ENCODE measurements at places on chromosomes 6 and 20. TPM values are rescaled to one million over a fixed set of nuclear protein-coding genes. Genes with fewer than 3 reads are reported as not detected.

- H3K4me1 ChIP-seq = no peaks in the 10 kb centered on the region
- H3K27ac ChIP-seq = no peak overlapping the region
- peaks cover 20% of the 10 kb centered on the region for H3K27me3 ChIP-seq
- H3K36me3 ChIP-seq = no peaks in the 10 kb centered on the region
- no peak for DNase-seq
- H3K4me3 ChIP-seq = no peak overlapping the region
Observed at GRCh38 chr6:88361298-88361697, 195.2 kb upstream of the CNR1 start.

- H3K4me1 ChIP-seq = peaks cover 36% of the 10 kb centered on the region
- DNase-seq = no peak
- peak overlapping the region; percentile 93 for H3K4me3 ChIP-seq
- H3K27ac ChIP-seq = peak overlapping the region; percentile 93
- peaks cover 2% of the 10 kb centered on the region for H3K36me3 ChIP-seq
Observed at GRCh38 chr6:18264923-18265377, 620 bp upstream of the DEK start.

DNA sequence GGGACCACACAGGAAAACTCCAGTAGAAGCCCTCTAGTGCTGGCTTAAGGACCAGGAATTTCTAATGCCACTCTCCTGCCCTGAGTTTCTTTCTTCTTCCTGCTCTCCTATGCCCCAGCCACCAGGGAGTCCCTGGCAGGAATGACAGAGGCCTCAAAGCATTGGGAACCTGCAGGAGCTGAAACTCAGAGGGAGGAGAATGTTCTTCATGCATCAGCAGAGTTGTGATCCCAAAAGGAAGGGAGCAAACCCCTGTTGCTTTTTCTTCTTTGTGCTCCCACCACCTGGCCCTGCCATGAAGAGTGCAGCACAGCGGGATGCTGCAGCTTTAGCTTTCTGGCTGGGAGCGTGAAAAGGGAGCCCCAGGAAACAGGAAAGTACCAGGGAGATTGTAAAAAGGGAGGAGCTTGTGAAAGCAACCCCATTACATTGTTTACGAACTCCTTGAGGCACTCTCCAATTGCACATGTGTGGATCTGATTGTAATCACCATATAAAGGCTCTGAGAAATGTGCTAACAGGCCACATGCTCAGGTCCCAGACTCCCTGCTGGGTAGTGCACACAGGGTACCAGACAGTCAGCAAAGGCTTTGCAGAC lies 34.7 kb upstream of the FKBP1A start:
- H3K4me3 ChIP-seq = no peak overlapping the region
- DNase-seq = no peak
- no peaks in the 10 kb centered on the region for H3K27me3 ChIP-seq
- no peak overlapping the region for H3K27ac ChIP-seq
- H3K36me3 ChIP-seq = peaks cover 2% of the 10 kb centered on the region

DNA sequence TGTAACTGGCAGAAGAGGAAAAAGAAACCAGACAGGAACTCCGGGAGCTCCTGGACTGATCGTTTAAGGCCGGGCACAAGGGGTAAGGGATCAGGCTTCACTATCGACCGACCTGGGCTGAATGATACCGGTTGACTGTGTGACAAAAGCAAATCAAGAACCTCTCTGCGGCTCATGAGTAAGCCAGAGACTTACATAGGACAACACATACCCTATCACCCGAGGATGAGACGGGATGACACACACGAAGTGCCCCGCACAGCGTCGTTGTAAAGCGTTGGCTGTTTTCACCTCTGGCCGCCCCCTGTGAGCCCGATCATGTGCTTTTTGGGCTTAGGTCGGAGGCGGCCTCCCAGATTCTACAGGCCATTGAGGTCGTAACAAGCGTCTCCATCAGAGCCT lies 695 bp upstream of the TGIF2 start:
- peak overlapping the region; percentile 96 for H3K27ac ChIP-seq
- DNase-seq = peak; percentile 44
- H3K4me1 ChIP-seq = peaks cover 28% of the 10 kb centered on the region
- H3K27me3 ChIP-seq = no peaks in the 10 kb centered on the region

DNA sequence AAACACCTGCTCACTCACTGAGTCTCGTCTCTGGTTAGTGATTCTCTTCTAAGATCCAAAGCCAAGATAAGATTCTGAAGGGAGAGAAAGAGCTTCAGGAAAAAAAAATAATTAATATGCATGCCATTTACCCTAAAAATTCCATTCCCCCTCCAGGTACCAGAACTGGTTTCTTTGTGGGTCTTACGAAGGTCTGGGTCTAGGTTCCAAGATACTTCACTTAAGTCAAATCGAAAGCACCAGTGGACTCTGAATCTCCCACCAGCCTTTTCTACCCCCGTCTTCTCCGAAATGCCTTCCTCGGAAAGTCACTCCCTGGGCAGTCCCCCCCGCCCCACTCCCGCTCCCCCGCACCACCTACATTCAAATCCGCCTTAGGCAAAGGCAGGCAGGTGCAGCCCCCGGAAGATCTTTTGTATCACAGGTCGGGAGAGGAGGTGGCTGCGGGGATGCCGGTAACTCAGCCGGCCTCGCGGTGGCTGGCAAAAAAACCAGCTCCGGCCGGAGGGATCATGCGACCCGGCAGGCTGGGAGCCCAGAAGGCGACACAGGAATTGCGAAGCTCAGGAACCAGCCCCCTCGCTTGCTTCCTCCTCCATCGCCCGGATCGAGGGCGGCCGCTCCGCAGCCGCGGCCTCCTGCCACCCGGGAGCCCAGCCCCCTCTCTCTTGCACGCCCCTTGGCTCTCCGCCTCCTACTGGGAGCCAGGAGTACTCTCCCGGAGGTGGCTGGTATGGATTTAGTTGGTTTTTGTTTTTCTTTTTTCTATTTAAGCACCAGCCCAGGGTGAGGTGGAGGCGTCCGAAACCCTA lies at the start of gene BCL2L1:
BCL2L1 (minus strand) TSS at position 612 of the 812 bp plus-strand sequence. CDS start 650 bp downstream, outside the sequence.
- peak within 1 kb of the TSS; percentile 95 for H3K4me3 ChIP-seq
- H3K27me3 ChIP-seq = no peaks in the 10 kb centered on the region
- peaks cover 47% of the 10 kb centered on the region for H3K4me1 ChIP-seq
- DNase-seq = peak; percentile 41
- peak within 1 kb of the TSS; percentile 97 for H3K27ac ChIP-seq
- no peaks in the 10 kb centered on the region for H3K36me3 ChIP-seq

DNA sequence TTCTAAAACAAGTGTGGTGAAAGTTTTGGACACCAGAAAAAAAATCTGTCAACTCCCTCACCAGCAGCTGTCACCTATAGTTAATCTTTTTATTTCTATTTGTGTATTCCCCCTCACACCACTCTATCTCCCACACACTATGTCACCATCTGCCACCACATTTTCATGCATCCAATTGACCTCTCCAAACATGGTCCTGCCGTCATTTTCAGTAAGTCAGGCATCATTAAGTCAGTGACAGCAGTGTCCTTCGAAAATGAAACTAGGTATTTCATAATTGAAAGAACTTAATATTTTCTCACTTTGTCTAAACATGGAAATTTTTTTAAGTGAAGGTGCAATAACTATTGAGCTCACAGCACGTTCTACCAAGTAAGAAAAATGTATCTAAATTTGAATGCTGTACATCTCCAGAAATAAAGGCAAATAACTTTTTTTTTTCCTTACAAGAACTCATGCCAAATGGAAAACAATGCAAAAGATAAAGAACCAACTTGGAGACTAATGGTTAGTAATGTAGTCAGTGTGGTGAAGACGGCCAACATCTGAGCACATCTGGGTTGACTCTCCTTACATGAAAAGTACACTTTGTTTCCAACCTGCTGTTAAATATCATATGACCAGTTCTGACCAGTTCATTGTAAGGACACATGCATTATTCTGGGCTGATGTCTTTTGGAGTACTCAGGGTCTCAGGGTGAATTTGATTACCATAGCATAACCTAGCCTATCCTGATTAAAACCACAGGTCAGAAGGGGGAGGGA lies 623.3 kb upstream of the MANEA start:
- no peaks in the 10 kb centered on the region for H3K36me3 ChIP-seq
- H3K27ac ChIP-seq = no peak overlapping the region
- no peak overlapping the region for H3K4me3 ChIP-seq
- no peaks in the 10 kb centered on the region for H3K27me3 ChIP-seq

- no peak overlapping the region for H3K4me3 ChIP-seq
- H3K36me3 ChIP-seq = peaks cover 2% of the 10 kb centered on the region
- no peak overlapping the region for H3K27ac ChIP-seq
- peaks cover 46% of the 10 kb centered on the region for H3K27me3 ChIP-seq
Observed at GRCh38 chr6:56956491-56956890, 1.6 kb downstream of the BEND6 start.

DNA sequence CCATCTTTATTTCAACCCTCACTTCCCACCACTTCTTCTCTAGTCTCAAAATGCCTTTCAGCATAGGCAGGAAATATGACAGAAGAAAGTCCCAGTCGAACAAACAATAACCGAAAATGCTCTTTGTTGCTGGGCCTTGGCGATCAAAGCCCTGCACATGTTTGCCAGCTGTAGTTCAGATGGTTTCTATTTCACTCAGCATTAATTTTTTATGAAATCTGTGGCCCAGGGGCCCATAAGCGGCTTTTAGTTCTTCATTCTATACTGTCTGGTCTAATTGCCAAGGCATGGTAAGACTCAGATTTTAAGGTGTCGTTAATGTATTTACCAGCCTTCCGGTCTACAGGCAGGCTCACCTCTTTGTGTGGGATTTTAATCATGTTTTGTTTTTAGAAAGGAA lies 10.9 kb upstream of the F13A1 start:
- no peak for DNase-seq
- H3K36me3 ChIP-seq = no peaks in the 10 kb centered on the region
- H3K4me3 ChIP-seq = no peak overlapping the region
- peaks cover 15% of the 10 kb centered on the region for H3K27me3 ChIP-seq
- H3K4me1 ChIP-seq = peaks cover 6% of the 10 kb centered on the region

DNA sequence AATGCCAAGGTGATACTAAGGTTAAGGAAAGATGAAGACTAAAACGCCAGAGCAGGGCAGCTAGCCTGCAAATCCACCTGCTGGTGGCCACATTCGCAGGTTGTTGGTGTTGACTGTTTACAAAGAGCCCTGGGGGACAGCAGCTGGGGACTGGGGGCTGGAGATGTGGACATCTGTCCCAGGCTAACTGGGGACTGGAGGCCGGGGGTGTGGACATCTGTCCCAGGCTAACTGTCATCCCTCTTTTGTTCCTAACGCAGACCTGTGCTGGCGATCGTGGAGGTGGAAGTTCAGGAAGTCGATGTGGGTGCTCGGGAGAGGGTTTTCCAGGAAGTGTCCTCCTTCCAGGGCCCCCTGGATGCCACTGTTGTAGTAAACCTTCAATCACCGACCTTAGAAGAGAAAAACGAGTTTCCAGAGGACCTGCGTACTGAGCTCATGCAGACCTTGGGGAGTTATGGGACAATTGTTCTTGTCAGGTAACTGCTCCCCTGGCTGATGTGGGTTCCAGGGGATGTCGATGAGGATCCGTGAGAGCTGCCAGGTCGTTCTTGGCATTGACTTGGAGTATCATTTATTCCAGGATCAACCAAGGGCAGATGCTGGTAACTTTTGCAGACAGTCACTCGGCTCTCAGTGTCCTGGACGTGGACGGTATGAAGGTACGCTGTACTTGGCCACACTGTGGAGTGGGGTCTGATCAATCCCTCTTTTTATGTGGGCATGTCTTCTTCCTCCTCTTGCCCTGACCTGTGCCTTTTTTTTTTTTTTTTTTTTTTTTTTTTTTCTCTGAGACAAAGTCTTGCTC lies 87.0 kb downstream of the SERAC1 start:
- H3K27ac ChIP-seq = no peak overlapping the region
- H3K4me1 ChIP-seq = no peaks in the 10 kb centered on the region
- DNase-seq = no peak
- H3K36me3 ChIP-seq = peaks cover 11% of the 10 kb centered on the region
- no peaks in the 10 kb centered on the region for H3K27me3 ChIP-seq
- H3K4me3 ChIP-seq = no peak overlapping the region

GRCh38 chr6:154615483-154616025 lies 105.1 kb upstream of the CNKSR3 start:
- H3K4me3 ChIP-seq = no peak overlapping the region
- peaks cover 2% of the 10 kb centered on the region for H3K4me1 ChIP-seq
- H3K27ac ChIP-seq = no peak overlapping the region

GRCh38 chr6:31287619-31288018 lies 15.7 kb upstream of the HLA-C start:
- H3K27ac ChIP-seq = no peak overlapping the region
- peaks cover 8% of the 10 kb centered on the region for H3K4me1 ChIP-seq
- peaks cover 3% of the 10 kb centered on the region for H3K36me3 ChIP-seq
- H3K27me3 ChIP-seq = peaks cover 34% of the 10 kb centered on the region

TMEM74B gene
- not detected for total RNA-seq

GRCh38 chr6:33865478-33866077 lies 61.8 kb upstream of the MLN start:
- H3K36me3 ChIP-seq = peaks cover 7% of the 10 kb centered on the region
- peaks cover 26% of the 10 kb centered on the region for H3K4me1 ChIP-seq
- DNase-seq = no peak
- H3K27ac ChIP-seq = no peak overlapping the region
- peaks cover 17% of the 10 kb centered on the region for H3K27me3 ChIP-seq

DNA sequence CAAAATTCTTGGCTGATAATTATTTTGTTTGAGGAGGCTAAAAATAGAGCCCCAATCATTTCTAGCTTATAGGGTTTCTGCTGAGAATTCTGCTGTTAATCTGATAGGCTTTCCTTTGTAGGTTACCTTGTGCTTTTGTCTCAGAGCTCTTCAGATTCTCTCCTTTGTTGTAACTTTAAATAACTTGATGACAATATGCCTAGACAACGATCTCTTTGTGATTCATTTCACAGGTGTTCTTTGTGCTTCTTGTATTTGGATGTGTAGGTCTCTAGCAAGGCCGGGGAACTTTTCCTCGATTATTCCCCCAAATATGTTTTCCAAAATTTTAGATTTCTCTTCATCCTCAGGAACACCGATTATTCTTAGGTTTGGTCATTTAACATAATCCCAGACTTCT lies 376.5 kb upstream of the MAN1A1 start:
- H3K4me3 ChIP-seq = no peak overlapping the region
- DNase-seq = no peak
- H3K27me3 ChIP-seq = peaks cover 8% of the 10 kb centered on the region
- H3K4me1 ChIP-seq = no peaks in the 10 kb centered on the region
- no peak overlapping the region for H3K27ac ChIP-seq

DNA sequence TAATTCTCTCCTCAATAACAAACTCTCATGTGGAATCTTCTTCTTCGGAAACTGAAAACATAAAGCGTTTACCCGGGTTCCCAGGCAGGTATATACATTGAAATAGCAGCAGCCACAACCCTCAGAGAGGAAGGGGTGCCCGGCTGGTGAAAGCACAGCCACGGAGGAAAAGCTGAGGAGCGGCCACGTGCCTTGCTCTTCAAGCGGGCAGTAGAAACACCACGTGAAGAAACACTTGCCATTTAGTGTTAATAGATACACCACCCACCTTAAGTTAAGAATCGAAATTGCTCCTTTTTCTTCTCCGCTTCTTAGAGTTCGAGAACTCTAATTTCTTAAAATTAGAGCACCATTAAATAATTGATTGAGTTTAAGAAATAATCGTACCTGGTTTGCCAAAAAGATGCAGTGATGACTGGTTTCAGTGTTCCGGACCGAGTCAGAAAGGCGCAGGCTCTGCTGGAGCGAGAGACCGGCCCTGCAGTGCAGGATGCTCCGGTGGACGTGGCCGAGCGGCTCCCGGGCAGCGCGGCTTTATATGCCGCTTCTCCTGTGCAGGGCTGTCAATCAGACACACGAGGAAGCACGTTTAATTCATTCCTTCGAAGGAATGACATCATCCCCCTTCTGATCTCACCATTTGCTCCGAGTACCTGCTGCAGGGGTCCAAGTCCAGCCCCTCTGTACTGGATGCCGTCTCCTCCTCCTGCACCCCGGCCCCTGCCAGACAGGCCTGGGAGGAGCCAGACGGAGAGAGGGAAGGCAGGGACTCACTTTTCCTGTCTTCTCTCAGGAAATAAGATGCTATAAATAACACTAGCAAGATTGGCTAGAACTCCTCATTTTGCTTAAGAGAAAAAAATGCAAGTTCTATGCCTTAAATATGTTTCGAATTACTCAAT lies at the start of gene THBS2:
THBS2 (minus strand) TSS at position 510 of the 902 bp plus-strand sequence. CDS start 3,062 bp downstream, outside the sequence.
- DNase-seq = no peak
- H3K4me1 ChIP-seq = peaks cover 9% of the 10 kb centered on the region
- H3K27me3 ChIP-seq = peaks cover 79% of the 10 kb centered on the region
- H3K4me3 ChIP-seq = peak within 1 kb of the TSS; percentile 75
- peaks cover 4% of the 10 kb centered on the region for H3K36me3 ChIP-seq

C6orf58 gene
- total RNA-seq = not detected

Measured in T-helper 17 cell (primary cell).